ENCODE measurements at places on chromosomes 6 and 20.

DNA sequence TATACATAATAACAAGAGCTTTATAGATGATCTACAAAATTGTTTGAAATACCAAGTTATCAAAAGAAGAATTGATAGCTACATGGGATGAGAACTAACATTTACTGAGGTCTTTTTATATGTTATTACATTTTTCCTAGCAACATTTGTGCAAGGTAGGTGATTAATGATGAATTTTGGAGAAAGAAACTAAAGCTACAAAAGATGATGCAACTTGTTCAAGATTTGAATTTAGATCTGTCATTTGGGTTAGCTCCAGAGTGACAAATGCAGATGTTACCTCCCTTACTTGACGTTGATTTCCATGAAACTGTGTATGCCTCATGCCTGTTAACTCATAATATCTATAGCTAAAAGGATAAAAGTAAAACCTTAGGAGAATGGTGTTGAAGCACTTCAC is 84.5 kb upstream of the EYA4 start:
- peaks cover 16% of the 10 kb centered on the region for H3K4me1 ChIP-seq
- peaks cover 9% of the 10 kb centered on the region for H3K36me3 ChIP-seq

DNA sequence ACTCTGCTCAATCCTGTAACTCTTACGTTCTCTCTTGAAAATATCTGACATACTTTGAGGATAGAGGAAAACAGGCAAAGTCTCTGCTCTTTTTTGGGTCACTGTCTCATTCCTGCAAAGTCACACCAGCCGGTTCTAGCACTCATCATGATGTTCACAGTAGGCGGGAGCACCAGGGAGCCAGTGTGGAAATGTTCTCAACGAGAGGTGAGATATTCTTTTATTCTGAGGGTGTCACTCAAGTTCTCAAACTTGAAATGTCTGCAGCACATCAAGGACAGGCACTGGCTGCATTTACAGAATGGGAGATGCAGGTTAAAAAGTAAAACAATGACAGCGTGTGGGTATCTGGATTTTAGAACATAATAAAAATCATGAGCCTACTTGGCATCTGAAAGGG is 714.7 kb downstream of the QKI start:
- H3K36me3 ChIP-seq = no peaks in the 10 kb centered on the region
- DNase-seq = no peak
- no peaks in the 10 kb centered on the region for H3K27me3 ChIP-seq
- no peak overlapping the region for H3K27ac ChIP-seq
- H3K4me1 ChIP-seq = peaks cover 2% of the 10 kb centered on the region

- peaks cover 4% of the 10 kb centered on the region for H3K4me1 ChIP-seq
- DNase-seq = no peak
- no peak overlapping the region for H3K4me3 ChIP-seq
- peaks cover 10% of the 10 kb centered on the region for H3K36me3 ChIP-seq
- H3K27me3 ChIP-seq = no peaks in the 10 kb centered on the region
Observed at GRCh38 chr6:56073315-56073714, 174.1 kb downstream of the COL21A1 start.

DNA sequence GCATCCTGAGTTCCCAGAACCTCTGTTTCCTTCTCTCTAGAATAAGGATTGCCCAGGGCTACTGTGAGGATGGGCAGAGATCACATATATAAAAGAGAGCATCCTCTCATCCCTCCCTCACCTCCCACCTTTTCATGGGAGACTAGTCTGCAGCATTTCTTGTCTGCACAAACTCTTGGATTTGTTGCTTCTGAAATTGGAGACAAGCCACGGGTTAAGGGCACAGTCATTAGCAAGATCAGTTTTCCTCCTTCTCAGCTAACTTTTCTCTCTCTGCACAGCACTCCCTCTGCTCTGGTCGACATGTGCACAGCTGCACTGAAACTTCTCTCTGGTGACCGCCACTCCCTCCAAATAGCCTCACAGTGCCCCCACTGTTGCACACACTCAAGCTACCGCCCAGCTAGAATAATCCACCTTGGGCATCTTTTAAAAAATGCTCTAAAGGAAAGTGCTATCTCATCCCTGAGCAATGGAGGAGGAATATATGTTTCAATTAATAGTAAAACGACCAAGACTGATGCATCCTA is 50.9 kb upstream of the DUSP22 start:
- DNase-seq = no peak
- peaks cover 20% of the 10 kb centered on the region for H3K4me1 ChIP-seq
- no peak overlapping the region for H3K27ac ChIP-seq
- no peaks in the 10 kb centered on the region for H3K36me3 ChIP-seq

- H3K27me3 ChIP-seq = no peaks in the 10 kb centered on the region
- peaks cover 6% of the 10 kb centered on the region for H3K4me1 ChIP-seq
- no peak overlapping the region for H3K4me3 ChIP-seq
- H3K36me3 ChIP-seq = no peaks in the 10 kb centered on the region
Observed at GRCh38 chr20:33005132-33005566, 916 bp upstream of the SUN5 start.

- H3K27me3 ChIP-seq = no peaks in the 10 kb centered on the region
- no peak overlapping the region for H3K4me3 ChIP-seq
- DNase-seq = no peak
- H3K4me1 ChIP-seq = peaks cover 30% of the 10 kb centered on the region
- no peak overlapping the region for H3K27ac ChIP-seq
- H3K36me3 ChIP-seq = no peaks in the 10 kb centered on the region
Observed at GRCh38 chr6:8193541-8193940, 91.2 kb upstream of the EEF1E1 start.

DNA sequence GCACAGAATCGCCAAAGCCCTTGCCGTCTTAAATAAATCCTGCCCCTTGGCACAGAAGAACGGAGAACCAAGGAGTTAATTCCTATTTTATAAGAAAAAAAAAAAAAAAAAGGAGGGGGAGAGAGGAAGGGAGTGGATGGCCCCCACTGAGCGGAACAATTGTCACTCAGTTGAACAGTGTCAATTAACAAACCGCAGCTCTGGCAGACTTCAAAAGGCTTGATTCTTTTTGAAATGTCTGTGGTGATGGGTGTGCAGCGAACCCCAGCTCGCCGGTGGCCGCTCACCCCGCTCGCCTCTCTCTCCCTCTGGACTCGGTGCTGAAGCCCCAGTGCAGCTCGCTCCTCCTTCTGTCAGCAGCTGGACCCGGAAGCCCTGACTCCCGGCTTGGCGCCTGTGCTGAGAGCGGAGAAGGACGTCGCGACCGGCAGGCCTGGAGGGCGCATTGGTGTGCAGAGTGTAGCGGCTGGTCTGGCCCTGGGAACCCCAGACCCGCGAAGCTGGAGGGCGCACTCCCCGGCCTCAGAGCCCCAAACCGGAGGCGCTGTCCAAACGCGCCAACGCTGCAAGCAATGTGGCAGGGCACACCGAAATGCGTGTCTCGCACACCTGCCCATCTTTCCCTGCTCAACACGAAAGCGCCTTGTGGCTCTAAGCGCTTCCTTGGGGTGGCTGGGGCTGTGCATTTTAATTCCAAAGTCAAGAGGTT is 3.4 kb downstream of the LINC00237 start:
- H3K27ac ChIP-seq = peak overlapping the region; percentile 56
- peaks cover 52% of the 10 kb centered on the region for H3K4me1 ChIP-seq
- no peaks in the 10 kb centered on the region for H3K36me3 ChIP-seq
- H3K27me3 ChIP-seq = peaks cover 98% of the 10 kb centered on the region
- peak; percentile 72 for DNase-seq
- H3K4me3 ChIP-seq = peak overlapping the region; percentile 87

GRCh38 chr20:47551222-47551621 is 49.5 kb downstream of the NCOA3 start:
- peaks cover 34% of the 10 kb centered on the region for H3K4me1 ChIP-seq
- H3K27me3 ChIP-seq = no peaks in the 10 kb centered on the region
- H3K27ac ChIP-seq = peak overlapping the region; percentile 10

DNA sequence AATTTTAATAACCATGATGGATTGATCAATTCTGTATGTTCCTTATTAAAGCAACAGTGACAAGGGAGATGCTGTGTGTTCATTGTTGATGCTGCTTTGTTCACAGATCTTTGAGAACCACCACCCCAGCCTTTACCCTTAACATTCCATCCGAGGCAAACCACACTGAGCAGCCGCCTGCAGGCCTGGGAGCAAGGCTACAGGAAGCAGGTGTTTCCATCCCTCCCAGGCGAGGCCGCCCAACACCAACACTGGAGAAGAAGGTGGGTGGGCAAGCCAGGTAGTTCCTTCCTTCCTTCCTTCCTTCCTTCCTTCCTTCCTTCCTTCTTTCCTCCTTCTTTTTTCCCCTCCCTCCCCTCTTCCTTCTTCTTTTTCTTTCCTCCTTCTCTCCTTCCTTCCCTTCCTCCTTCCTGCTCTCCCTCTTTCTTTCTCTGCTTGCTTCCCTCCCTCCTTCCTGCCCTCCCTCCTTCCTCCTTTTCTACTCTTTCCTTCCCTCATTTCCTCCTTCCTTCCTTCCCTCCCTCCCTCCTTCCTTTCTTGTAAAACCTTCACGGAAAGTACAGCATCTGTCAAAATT is 13.7 kb downstream of the TTLL2 start:
- no peak overlapping the region for H3K4me3 ChIP-seq
- H3K4me1 ChIP-seq = peaks cover 9% of the 10 kb centered on the region
- peaks cover 2% of the 10 kb centered on the region for H3K36me3 ChIP-seq
- DNase-seq = no peak
- no peak overlapping the region for H3K27ac ChIP-seq

GRCh38 chr6:70258483-70258882 is 44.4 kb downstream of the COL9A1 start:
- H3K4me3 ChIP-seq = no peak overlapping the region
- no peaks in the 10 kb centered on the region for H3K27me3 ChIP-seq
- H3K36me3 ChIP-seq = no peaks in the 10 kb centered on the region
- no peak overlapping the region for H3K27ac ChIP-seq
- DNase-seq = no peak

DNA sequence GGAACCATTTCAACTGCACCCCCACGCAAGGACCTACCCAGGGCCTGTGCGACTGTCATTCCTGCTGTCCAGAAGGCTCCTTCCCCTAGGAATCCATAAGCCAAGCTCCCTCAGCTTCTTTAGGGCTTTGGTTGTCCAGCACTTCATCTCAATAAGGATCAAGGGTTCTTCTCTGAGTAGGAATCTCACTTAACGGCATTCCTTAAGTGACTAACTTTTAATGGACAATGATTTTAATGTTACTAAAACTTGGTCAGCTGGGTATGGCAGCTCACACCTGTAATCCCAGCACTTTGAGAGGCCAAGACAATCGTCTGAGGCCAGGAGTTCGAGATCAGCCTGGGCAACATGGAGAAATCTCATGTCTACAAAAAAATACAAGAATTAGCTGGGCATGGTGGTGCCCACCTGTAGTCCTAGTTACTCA is 13.4 kb downstream of the UBE2V1 start:
- H3K27ac ChIP-seq = 0 out of 2 replicates have a peak overlapping the region, but pooled peaks have one; percentile 24
- peaks cover 41% of the 10 kb centered on the region for H3K4me1 ChIP-seq
- peak overlapping the region; percentile 16 for H3K4me3 ChIP-seq
- no peaks in the 10 kb centered on the region for H3K27me3 ChIP-seq
- peaks cover 21% of the 10 kb centered on the region for H3K36me3 ChIP-seq

- DNase-seq = no peak
- H3K4me1 ChIP-seq = peaks cover 15% of the 10 kb centered on the region
- H3K4me3 ChIP-seq = no peak overlapping the region
- peaks cover 28% of the 10 kb centered on the region for H3K36me3 ChIP-seq
- no peaks in the 10 kb centered on the region for H3K27me3 ChIP-seq
- no peak overlapping the region for H3K27ac ChIP-seq
Observed at GRCh38 chr6:108699290-108700041, 138.7 kb downstream of the FOXO3 start.

GRCh38 chr6:167103041-167103891 is 19.6 kb upstream of the CCR6 start:
- no peaks in the 10 kb centered on the region for H3K27me3 ChIP-seq
- H3K27ac ChIP-seq = no peak overlapping the region
- H3K4me1 ChIP-seq = peaks cover 7% of the 10 kb centered on the region
- no peak for DNase-seq
- no peak overlapping the region for H3K4me3 ChIP-seq
- H3K36me3 ChIP-seq = no peaks in the 10 kb centered on the region

- H3K4me3 ChIP-seq = no peak overlapping the region
- H3K27me3 ChIP-seq = no peaks in the 10 kb centered on the region
- peak overlapping the region; percentile 38 for H3K27ac ChIP-seq
- DNase-seq = no peak
Observed at GRCh38 chr6:137811121-137811915, 55.7 kb upstream of the TNFAIP3 start.

DNA sequence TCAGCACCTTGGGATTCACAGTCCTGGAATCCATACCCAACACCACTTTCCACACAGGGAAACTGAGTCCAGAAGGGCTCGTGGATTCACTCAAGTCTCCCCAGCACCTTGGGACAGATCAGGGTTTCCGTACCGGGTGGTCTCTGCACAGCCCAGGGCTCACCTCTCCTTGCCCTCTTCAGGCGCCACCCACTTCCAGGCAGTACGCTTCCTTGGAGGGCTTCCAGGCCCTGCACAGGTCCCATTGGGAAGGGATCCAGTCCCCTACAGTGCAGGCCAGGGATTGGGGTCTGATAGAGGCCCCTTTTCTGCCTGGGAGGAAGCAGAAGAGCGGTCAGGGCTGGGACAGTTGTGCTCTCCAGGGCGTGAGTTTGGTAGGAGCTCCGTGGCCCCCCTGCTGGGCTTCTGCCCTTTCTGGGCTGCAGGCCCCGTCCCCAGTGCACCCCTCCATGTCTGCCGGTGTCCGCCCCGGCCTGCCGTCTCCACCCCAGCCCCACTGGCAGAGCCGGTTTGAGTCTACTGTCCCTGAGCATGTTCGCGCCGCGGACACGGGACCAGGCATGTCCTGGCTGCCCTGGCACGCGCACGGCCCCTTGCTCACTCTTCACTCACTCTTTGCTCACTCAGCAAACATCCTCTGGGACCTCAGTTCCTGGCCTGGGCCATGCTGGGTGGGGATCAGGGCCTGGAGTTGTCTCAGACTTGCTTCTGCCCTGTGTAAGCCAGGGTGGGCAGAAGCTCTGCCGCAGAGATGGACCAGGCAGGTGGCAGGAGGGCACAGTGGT is 12.6 kb downstream of the SRC start:
- no peak for DNase-seq
- no peaks in the 10 kb centered on the region for H3K27me3 ChIP-seq
- peak overlapping the region; percentile 97 for H3K27ac ChIP-seq
- no peak overlapping the region for H3K4me3 ChIP-seq
- peaks cover 10% of the 10 kb centered on the region for H3K4me1 ChIP-seq

- H3K27me3 ChIP-seq = no peaks in the 10 kb centered on the region
- no peak overlapping the region for H3K4me3 ChIP-seq
- no peaks in the 10 kb centered on the region for H3K36me3 ChIP-seq
- H3K27ac ChIP-seq = no peak overlapping the region
- DNase-seq = peak; percentile 62
Observed at GRCh38 chr6:132937466-132937906, 123.1 kb downstream of the RPS12 start.

DNA sequence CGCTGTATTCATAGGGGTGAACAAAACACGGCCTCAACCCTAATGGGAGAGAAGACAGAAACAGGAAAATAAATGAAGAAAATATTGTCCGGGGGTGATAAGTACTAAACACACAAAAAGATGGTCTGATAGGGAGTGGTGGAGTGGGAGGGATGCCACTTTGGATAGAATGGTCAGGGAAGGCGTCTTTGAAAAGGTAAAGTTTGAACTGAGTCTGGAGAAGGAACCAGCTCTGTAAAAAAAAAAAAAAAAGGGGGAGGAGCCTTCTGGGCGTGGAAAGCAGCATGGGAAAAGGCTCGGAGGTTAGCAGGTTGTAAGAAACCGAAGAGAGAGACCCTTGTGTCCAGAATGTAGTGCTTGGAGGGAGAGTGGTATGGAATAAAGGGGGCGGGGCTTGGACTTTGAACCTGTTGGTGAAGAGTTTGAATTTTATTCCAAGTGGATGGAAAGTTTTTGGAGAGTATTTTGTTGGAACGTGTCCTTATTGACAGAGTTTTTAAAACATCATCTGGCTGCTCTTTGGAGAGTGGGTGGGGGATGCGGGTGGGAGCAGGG is 1.8 kb downstream of the CHMP4B start:
- no peaks in the 10 kb centered on the region for H3K36me3 ChIP-seq
- H3K27ac ChIP-seq = peak overlapping the region; percentile 89
- H3K4me1 ChIP-seq = peaks cover 15% of the 10 kb centered on the region
- no peaks in the 10 kb centered on the region for H3K27me3 ChIP-seq

All from WTC11 (cell line).